ENCODE measurements at places on chromosomes 2 and 18.

DNA sequence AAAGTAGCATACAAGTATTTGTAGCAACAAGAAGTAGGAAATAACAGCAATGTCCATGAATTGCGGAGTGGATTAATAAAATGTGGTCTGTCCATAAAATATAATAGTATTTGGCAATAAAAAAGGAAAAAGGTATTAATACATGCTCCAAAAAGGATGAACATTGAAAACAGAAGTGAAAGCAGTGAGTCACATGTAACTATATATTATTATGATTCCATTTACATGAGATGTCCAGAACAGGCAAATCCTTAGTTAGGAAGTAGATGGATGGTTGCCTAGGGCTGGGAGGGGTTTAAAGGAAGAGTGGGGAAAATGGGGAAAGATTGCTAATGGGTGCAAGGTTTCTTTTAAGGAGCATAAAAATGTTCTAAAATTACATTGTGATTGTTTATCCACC lies 44.5 kb downstream of the CCDC74A start:
- no peak for DNase-seq

DNA sequence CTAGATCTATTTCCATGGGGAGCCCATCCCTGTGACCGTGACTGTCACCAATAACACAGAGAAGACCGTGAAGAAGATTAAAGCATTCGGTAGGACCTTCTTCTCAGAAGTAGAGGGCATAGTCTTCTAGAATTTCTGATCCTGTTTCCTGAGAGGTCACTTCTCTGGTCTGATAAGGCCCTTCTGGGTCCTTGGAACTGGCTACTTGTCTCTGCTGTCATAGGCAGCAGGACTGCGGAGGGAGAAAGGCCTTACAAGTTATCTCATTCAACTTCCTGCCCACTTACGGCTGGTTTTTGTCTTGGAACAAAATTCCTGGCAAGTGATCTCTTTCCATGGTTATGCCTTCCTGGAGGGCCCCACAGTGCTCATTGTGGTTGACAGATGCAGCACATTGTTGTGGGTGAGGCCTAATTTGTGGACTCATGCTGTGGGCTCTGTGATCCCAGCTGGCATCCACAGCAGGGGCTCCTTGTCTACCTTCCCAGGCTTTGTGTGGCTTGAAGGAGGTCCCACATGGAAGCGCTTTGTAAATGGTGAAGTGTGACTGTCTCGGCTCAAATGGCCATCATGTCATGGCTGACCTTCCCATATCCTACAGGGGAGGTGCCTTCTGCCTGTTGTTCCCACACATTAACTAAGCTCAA lies 22.0 kb downstream of the SAG start:
- no peak for DNase-seq

GRCh38 chr2:158923180-158923594 lies 45.3 kb upstream of the TANC1 start:
- DNase-seq = no peak

GRCh38 chr18:25862881-25863600 lies 227.4 kb downstream of the SS18 start:
- no peak for DNase-seq

DNA sequence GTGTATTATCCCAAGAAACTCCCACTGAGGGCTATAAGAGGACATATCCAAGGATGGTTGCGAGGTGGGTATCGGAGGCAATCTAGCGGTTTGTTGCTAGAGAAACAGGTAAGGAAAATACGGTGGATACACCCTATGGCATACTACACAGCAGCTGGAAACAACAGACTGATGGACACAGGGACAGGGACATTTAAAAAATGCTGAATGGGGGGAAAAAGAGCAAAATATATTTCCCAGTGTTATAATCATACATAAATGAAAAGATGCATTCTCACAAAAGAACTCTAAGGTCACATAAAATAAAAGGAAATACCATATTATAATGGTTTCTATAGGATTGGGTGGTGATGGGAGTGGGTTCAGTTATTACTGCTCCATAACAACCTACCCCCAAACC lies 95.9 kb downstream of the SMC6 start:
- DNase-seq = no peak

All from GM13977 (cell line).